ENCODE measurements at places on chromosomes 13 and 19.

DNA sequence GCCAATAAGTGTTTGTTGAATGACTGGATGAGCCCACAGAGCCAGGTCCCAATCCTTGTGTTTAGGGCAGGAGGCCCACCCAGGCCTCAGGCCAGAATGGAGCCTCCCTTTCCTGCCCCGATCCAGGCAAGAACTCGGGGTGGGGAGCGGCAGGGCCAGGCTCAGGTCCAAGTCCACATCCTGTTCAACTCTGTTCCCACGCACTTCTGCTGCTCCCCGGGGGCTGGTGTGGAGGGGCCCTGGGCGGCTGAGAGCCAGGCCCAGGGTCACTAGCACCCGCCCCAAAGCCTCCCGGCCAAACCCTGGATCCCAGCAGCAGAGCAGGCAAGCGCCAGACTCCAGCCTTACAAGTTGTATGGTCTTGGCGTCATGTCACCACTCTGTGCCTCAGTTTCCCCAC, 8.0 kb downstream of the ANGPTL8 start:
- DNase-seq, result no peak

GRCh38 chr19:21593502-21593901, 88.1 kb downstream of the ZNF429 start:
- DNase-seq, result no peak

DNA sequence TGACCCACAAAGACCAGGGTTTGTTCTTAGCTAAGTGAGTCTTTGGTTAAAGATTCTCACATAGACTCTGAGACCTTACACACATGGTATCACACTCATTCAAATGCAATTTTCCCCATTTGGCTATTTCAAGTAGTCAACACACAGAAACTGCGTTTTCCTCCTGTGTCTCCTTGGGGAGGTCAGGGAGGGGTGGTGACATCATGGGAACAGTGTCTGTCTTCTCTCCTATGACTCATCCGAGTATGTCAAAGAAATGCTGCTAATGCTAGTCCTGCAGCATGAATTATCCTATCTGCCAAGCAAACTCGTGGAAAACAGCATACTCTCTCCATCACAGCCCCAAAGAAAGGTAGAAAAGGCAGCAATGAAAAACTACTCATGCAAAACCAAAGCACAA, 100.2 kb downstream of the ENOX1 start:
- DNase-seq, result no peak

DNA sequence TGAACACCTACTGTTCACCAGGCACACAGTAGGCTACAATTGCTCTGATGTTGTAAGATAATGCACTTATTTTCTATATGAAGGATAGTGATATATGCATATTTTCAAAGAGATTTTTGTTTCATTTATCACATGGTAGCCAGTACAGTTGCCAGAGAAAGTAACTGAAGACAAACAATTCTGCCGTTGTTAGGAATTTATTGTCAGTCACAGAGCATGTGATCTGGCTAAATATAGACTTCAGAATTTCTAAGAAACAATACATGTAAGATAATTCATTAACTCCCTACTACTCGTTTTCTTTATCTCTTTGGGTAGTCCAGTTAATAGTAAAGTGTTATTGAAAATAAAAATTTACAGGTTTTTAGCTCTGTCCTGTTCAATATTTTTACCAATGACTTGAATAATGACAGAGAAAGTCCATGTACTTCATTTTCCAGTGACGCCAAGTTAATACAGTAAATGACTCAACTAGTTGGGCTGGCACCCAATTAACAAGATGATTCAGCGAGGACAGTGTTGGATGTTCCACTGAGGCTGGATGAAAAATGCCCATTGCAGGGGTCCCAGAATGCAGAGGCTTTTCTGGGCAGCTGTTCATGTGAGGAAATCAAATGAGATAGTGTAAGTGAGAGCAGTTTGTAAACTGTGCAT, 35.6 kb downstream of the GJA3 start:
- DNase-seq, result no peak

DNA sequence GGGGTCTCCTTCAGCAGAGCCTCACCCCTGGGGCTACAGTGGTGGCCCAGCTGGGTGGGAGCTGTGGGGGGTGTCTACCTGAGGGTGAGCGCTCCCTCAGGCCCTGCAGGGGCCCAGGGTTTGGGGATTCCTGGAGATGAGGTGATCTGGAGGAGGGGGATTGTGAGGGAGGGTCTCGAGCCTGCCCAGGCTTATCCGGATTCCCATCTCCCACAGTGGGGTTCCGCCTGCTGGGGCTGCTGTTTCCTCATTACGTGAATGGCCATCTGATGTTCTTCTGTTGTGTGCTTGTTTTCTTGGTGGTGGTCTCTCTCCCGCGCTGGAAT, 4.4 kb downstream of the PPP1R37 start:
- no peak for DNase-seq

DNA sequence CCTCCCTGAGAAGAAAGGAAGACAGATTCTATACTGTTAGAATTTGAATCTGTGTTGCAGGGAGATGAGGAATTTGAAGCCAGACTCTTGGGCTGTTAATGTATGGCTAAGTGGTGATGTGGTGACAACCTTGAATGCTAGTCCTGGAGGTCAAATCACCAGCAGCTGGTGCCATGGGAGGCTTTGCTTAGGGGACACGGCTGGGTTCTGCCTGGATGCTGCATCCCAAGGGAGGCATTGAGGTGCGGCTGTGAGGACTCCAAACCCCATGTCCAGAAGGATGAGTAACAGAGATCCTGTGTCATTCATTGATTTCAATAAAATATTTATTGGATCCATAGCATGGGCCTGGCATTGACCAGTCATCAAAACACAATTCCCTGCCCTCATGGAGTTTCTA, 42.3 kb downstream of the RFX2 start:
- DNase-seq, result no peak

DNA sequence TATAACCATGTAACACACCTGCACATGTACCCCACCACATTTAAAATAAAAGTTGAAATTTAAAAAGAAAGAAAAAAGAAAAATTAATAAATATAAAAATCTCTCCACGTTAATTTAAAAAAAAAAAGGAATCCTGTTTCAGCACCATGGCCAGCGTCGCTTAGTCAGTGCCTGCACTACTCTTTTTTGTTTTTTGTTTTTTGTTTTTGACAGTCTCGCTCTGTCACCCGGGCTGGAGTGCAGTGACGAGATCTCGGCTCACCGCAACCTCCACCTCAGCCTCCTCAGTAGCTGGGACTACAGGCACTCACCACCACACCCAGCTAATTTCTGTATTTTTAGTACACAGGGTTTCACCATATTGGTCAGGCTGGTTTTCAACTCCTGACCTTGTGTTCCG, 835.9 kb downstream of the UQCRFS1 start:
- DNase-seq, result no peak

DNA sequence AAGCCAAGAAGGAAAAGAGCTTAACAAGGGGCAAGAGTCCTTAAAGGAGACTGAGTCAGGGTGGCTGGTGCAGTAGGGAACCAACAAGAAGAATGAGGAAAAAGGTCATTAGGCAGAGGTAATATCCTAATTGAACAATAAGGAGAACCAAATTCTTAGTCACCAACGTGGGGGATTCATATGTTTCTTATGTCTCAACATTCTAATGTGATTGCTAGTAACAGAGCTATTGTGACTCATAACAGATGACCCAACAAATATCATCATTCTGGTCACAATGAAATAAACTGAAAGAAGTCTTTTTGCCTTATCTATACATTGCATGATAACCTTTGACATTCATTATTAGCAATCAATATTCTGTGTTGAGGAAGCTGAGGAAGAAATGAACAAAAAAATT, 101.6 kb downstream of the RAP2A start:
- DNase-seq, result no peak

GRCh38 chr19:49590971-49591730, at the start of gene PRR12:
Gene PRR12, plus strand, starts transcription at chr19:49591182. Its CDS starts 473 bp downstream, at chr19:49591655.
- DNase-seq, result peak; percentile 40

DNA sequence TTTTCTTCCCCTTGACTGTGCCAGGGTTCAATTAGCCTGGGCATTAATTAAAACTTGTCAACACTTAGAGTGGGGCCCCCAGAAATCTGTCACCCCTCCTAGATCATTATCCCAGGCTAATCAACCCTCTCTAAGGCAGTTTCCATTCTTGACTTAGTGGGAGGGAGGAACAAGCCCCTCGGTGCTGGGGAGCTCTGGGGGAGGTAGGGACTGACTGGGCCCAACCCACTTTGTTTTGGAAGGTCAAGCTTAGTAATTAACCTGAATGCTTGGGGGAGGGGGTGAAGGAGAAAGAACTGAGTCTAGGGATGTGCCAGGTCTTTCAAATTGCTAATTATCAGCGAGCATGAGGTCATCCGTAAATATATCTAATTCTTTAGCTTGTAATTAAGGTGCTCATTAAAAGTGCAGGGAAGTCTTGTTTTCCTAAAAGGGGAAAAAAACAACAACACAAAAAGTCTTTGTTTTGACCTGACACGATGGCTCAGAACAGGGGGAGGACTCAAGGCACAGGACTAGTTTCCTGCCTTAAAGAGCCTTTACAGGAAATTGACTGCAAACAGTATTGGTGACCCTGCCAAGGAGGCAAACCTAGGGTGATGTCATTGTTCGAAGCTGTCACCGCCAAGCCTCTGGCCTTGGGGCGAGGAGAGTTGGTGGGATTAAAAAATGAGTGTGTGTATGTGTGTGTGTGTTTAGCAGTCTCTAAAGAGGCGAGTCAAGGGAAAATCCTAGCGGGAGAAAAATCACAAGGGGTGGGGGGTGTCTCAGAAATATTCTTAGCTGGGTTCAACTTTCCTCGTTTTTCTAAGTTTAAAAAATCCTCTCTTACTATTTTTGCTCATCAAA, 19.4 kb downstream of the ACTN4 start:
- DNase-seq, result no peak

- DNase-seq, result peak; percentile 53
These were observed 42.7 kb downstream of the ADPRHL1 start for GRCh38 chr13:113410472-113411201.

DNA sequence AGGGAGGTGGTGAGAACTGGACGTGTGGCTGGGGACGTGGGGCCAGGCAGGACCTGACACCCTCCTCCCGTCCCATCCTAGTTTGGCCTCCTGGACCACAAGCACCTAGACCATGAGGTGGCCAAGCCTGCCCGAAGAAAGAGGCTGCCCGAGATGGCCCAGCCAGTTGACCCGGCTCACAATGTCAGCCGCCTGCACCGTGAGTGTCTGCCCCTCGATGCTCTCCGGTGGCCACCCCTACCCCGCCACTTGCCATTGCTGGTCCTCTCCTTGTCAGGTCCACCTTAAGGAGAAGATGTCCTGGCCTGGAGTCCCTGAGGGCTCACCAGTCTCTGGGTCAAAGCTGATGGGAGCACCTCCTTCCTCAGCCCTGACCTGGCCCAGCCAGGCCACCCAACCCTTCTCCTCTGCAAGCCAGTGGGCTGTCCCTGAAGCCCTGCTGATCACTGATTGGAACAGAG, 2.2 kb downstream of the ANGPTL4 start:
- DNase-seq, result no peak

DNA sequence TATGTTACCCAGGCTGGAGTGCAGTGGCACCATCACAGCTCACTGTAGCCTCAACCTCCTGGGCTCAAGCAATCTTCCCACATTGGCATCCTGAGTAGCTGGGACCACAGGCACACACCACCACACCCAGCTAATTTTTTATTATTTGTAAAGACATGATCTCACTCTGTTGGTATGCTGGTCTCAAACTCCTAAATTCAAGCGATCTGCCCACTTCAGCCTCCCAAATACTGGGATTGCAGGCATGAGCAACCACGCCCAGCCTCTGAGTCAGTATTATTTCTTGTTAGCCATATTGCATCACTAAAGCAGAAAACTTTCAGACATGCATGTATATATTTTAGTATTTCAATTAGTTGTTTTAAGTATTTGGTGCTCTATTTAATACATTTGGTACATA, 376.4 kb downstream of the GPC6 start:
- peak; percentile 81 for DNase-seq

DNA sequence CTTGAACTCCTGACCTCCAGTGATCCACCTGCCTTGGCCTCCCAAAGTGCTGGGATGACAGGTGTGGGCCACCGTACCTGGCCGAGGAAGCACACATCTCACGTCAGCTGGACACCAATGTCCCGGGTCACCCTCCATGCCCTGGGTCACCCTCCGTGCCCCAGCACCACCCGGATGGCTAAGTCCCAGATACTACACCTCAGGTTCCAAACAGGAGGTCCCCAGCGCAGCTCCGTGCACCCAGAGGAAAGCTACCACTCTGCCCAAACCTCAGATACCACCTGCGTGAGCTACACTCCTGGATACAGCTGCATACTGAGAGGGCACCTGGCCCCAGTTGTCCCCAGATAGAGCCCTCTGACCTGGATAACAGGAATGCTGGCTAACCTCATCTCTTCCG, 14.0 kb downstream of the LRRC4B start:
- DNase-seq, result no peak

DNA sequence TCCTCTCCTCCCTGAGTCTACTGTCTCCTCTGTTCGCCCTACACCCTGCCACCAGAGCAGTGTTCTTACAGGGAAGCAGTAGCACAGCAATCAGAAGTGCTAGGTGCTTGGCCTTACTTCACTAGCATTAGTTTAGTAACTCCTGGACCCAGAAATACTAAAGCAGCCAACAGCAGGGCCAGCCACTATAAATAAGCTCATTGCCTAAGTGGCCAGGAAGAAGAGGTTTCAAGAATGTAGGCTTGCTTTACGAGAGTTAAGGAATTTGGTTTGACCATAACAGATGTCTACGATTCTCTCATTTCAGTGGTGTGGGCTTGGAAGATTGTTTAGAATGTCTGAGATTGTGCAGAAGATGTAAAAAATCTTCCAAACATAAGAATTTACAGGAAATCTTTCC, 103.3 kb downstream of the ZAR1L start:
- no peak for DNase-seq

DNA sequence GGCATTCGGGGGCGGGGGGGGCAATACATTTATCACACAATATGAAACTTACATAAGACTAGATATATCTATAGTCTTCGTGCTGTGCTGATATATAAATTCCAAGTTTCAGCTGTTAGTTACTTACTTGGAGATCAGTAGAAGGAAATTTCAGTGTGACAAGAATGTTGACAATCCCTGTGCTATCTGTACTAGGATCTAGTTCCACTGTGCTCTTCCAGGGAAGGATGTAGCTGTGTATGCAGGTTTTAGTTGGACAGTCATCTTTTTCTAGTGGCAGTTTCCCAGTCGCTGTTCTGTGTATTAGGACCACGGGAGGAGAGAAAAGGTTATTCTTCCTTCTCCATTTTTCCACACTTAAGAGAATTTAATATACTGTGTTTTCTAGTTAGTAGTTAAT, 3.2 kb upstream of the TRIM13 start:
- no peak for DNase-seq

GRCh38 chr13:31772231-31772630, 32.9 kb downstream of the RXFP2 start:
- no peak for DNase-seq

- no peak for DNase-seq
These were observed 4.6 kb upstream of the ZNF845 start for GRCh38 chr19:53328967-53329366.

Data from HS-27A (cell line).